ENCODE measurements at places on chromosomes 1 and 21.
A peak's percentile ranks its signal among the peaks of the same experiment; 100 is the strongest.

- no peak for DNase-seq
Measured at GRCh38 chr1:174200746-174201145, 41.4 kb downstream of the RABGAP1L start.

DNA sequence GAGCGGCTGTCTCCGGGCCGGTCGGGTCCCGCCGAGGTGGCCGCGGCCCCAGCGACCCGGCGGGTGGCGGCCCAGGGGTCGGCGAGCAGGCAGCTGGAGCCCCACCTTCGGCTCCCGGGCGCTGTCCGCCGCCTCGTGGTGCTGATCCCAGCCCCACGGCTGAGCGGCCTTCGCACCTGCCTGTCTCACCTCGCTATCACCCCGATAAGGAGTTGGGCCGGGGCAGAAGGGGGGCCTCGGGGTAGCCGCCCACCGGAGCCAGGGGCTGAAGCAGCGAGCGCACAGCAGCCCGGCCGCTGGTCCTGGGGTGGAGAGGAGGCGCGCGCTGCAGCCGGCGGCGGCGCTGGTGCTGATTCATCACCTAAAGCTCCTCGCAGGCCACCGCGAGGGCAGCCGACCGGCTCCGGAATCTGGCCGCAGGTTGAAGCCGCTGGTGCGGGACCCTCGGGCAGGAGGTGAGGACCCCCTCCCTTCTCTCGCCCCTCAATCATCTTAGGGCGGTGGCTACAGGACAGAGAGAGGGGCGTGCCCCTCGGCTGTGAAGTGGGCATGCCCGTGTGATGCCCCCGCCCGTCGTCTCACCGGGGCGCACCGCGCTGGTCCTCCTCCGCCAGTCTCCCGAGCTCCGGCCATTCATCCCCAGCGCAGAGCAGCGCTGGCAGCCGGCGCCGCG, 575 bp downstream of the TRIM67 start:
- peak; percentile 18 for DNase-seq

- DNase-seq, result no peak
Measured at GRCh38 chr1:226479474-226479873, 69.1 kb upstream of the STUM start.

DNA sequence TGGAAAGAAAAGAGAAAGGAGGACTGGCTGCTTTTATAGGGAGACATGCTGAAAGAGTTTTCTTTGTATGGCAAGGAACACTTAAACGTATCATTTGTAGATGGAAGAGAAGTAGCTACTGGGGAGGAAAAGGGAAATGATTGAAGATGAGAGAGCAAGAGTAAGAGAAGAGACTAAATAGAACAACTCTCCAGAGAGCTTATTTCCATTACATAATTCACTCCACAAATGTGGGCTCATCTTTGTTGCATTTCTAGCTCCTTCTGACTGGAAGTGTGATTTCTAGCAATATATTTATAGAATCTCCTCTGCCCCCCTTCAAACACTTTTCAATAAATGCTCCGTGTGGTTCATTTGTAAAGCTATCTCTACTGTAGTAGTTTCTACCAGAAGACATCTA, 71.0 kb downstream of the ST6GALNAC5 start:
- no peak for DNase-seq

- DNase-seq, result no peak
Measured at GRCh38 chr1:169390303-169390702, 22.3 kb downstream of the BLZF1 start.

DNA sequence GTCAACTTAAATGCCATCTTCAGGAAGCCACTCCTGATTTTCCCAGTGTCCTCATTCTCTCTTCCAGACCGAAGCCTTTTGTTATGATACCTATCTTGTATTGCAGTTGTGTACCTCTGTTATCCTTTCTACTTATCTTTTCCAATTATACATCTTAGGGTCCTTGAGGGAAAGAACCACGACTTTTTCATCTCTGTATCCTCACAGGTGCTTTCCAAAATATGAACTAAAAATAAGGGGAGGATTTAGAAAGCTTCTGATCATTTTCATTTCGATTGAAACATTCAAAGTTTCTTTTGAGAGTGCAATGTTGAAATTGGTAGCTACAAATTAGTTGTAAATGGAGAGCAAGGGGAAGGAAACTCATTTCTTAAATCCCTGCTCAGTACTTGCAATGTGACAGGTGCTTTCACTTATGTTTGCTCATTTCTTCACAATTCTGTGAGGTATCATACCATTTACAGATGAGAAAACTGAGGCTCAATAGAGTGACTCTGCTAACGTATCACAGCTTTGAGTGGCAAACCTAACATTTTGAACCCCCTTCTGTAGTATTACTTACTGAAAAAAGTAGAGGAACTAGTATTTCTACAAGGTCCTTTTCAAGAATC, 24.2 kb downstream of the SLC19A2 start:
- no peak for DNase-seq

- DNase-seq, result no peak
Measured at GRCh38 chr1:11521582-11522399, 42.8 kb downstream of the DISP3 start.

DNA sequence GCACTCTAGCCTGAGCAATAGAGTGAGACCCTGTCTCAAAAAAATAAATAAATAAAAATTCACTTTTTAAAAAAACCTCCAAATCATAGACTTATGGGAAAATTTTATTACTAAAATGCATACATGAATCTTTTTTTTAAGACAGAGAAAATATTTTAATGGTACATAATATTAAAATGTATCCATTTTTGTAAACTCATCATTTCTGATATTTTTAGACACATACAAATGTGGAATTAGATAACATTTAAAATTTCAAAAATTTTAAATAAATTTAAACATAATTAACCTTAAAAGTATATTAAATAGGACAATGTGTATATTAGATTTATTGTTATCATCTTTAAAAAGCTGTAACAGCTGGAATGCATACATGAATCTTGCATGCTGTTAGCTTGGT, 33.9 kb downstream of the SMAP2 start:
- DNase-seq, result no peak
